ENCODE measurements at places on chromosomes 12 and 14.
A peak's percentile ranks its signal among the peaks of the same experiment; 100 is the strongest.

DNA sequence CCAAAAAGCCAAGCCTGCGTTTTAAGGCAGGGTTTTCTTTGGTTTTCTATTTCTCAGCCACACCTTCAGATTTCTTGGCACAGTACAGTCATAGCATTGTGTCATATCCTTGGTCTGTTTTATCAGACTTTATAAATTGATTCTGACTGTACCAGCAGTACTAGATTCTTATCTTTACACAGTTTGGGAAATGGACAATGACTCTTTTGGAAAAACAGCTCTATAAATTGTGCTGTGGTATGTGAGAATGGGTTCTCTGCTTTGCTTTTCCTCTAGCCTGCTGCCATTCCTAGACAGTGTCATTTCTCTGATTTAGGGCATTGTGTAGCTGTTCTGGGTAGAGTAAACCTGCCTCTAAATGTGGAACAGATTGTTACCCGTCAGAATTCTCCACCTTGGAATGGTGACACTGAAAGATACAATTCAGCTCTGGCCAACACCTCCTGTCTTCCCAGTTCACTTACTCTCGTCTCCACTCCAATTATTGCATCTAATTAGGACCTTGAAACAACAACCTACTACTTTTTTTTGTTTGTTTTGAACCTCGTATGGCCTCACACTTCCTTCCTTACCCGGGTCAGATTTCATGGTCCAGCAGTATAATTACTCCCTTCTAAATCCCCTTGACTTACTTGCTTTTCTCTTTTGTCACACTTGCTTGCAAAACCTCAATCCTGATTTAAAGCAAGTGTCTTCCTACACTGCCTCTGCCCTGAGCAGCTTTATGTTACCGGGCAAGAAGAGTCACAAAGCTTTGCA lies 226.3 kb downstream of the ERC1 start:
- DNase-seq, result no peak

- no peak for DNase-seq
These were observed 140.0 kb upstream of the FKBP4 start for GRCh38 chr12:2654741-2655140.

DNA sequence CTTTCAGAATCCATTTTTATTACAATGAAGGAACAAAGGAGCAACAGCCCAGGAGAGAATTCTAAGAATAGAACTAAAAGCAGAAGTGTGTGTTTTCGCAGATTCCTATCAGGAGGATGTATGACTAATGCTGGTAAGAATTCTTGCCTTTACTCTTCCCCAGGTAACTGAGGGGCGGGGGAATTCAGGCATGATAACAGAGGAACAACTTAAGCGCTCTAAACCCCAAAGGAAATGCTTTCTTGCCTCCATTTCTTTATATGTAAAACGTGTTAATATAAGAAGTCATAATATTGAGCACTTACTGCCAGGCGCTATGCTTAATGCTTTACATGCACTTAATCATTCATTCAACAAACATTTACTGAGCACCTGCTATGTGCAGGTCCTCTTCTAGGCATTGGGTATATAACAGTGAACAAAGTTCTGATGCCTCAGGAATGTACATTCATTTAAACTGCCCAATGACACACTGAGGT lies 4.5 kb downstream of the HCAR1 start:
- DNase-seq, result peak; percentile 61

GRCh38 chr12:90839346-90839745 lies 115.6 kb downstream of the CCER1 start:
- no peak for DNase-seq

GRCh38 chr14:101585211-101585610 lies 23.9 kb downstream of the DIO3 start:
- DNase-seq, result no peak

DNA sequence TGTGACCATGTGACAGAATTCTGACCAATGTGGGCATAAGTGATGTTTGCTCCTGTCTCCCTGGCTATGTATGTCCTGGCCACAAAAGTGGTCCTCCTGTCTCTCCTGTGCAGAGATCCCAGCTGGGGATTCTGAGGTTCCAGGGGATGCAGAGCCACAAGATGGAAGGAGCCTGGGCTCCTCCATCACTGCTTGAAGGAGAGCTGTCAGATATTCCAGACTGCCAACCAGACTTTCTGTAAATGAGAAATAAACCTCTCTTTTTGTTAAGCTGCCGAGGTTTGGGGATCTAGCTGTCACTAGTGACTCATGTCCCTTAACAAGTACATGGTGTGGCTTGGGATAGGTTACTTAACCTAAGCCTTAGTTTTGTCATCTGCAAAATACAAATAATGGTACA lies 21.9 kb downstream of the BDKRB1 start:
- DNase-seq, result no peak

- DNase-seq, result no peak
These were observed 82.4 kb downstream of the ARF6 start for GRCh38 chr14:49975276-49975675.

- no peak for DNase-seq
These were observed 58.5 kb downstream of the CAPS2 start for GRCh38 chr12:75271576-75271975.

GRCh38 chr12:54042970-54043853 lies 10.4 kb downstream of the HOXC5 start:
- DNase-seq, result no peak

- no peak for DNase-seq
These were observed 129.9 kb upstream of the FRMD6 start for GRCh38 chr14:51521764-51522163.

DNA sequence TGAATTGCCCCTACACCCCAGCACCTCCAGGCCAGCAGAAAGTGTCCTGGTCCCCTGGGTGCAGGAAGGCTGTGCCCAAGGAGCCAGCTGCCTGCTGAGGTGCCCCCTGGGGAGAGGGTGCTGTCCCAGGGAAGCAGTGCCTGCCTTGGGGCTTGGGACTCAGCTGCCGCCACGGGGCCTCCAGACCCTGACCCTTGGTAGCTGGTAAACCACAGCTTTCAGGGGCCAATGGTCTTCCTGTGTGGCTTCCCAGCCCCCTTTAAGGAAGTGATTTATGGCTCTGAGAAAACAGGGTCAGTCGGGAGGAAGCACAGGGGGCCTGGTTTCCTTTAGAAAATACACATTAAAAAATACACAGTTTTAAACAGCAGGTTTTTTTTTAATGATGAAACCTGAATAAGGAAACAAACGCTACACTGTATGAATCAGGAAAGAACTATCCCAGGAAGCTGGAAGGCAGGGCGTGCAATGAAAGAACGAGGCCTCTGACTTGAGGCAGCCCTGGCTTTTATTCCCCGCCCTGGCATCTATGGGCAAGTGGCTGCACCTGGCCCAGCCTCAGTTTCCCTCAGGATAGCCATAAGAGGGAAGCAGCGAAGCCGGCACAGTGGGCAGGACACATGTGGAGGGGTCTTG lies 40.6 kb upstream of the EML1 start:
- DNase-seq, result no peak

DNA sequence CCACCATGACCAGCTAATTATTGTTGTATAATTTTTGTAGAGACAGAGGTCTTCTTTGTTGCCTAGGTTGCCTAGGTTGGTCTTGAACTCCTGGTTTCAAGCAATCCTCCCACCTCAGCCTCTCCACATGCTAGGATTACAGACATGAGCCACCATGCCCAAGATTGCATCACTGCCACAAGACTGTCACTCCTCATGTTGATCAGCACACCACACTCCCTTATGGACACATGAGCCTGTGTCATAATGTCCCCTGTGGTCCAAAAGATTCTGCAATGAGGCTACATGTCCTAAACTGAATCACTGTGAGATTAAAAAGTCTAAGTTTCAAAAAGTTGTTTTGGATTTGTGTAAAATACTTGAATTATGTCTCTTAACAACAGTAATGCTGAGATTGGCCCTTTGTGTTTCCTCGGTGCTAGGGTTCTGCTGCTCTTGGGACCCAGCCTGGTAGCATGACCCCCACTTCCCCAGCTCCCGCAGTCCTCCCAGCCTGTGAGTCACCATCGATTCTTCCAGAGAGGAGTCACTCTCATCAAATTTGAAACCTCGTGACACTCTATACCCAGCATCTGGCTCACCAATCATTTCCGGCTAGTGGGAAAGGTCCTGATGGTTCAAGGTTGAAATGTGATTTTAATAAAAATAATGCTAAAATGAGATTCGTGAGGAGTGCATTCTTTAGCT lies 890.9 kb downstream of the VRK1 start:
- DNase-seq, result no peak

DNA sequence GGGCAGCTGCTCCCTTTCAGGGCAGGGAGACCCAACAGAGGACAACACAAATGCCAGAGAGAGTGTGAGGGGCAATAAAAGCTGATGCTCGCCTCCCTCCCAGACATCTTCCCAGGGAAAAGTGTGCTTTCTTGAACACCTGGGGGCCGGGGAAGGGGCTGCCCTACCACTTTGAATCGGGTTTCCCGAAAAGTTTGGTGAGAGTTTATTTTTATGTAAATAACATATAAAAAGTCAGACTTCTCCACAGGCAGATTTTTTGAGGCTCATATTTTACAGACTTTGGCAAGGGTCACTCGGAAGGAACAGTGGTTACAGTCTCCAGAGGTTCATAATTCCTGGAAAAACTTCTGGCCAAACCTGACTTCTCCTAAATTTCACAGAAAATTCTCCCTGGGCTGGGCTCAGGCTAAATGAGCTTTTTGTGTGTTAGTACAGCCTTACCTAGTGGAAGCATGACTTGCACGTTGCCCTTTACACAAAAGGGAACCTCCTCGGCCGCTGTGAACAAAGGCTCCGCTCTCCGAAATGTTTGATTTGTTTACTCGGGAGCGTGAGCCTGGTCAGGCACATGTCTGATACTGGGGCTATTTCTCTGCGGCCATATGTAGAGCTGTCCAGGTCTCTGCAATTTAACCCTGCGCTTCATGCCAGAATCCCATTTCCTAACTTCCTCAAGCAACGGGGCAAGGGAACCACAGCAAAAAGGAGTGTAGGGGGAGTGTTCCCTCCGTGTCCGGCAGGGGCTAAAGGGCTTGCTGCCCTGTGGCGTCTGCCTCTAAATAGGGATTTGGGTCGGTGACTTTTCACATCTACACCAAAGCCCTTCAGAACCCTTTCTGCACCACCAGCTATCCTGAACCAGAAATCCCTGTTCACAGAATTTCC lies 3.4 kb downstream of the RTL1 start:
- DNase-seq, result no peak

DNA sequence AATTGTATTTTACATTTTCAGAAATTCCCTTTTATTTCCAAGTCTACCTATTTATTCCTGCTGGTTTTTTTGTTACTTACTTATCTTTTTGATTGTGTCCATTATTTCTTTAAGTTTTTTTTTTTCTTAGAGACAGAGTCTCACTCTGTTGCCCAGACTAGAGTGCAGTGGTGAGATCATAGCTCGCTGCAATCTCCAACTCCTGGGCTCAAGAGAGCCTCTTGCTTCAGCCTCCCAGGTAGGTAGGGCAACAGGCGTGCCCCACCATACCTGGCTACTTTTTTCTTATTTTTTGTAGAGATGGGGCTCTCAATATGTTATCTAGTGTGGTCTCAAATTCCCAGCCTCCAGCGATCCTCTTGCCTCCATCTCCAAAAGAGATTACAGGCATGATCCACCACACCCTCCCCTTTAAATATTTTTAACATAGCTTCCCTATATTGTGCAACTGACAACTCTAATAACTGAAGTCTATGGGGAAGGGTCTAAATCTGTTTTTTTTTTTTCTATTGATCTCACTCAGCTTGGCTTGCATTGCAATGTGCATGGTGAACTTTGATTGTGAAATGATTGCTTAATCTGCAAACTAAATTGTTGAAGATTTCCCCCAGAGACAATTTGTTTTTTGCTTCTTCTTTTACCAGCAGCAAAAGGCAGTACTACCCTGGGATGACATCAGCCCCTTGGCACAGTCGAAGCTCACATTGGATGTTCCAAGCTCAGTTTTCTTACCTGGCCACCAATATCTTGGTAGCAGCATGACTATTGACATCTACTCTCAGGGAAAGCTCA lies 25.7 kb upstream of the COCH start:
- DNase-seq, result no peak

Measured in activated naive CD4-positive, alpha-beta T cell treated with anti-CD3 and anti-CD28 coated beads for 36 hours (primary cell).